A549 treated with DMSO at 1 μM for 4 hours (cell line): ENCODE measurements at places on chromosomes 7 and 10. TPM values are rescaled to one million over a fixed set of nuclear protein-coding genes. Genes with fewer than 3 reads are reported as not detected.

Gene RARRES2
- total RNA-seq = not detected in 5 replicates

Gene NKX2-3
- total RNA-seq = 0.06 TPM in 1 of 5 replicates, not detected in the others

Gene SLC18A3
- 0.03 TPM in 1 of 5 replicates, not detected in the others for total RNA-seq

Gene TLX1
- 0.05 TPM in 1 of 5 replicates, not detected in the others for total RNA-seq

Gene IDI1
- total RNA-seq = 27.4 to 37.0 TPM (median 28.0 TPM) in 5 replicates
